ENCODE measurements at places on chromosomes 7 and 10.

DNA sequence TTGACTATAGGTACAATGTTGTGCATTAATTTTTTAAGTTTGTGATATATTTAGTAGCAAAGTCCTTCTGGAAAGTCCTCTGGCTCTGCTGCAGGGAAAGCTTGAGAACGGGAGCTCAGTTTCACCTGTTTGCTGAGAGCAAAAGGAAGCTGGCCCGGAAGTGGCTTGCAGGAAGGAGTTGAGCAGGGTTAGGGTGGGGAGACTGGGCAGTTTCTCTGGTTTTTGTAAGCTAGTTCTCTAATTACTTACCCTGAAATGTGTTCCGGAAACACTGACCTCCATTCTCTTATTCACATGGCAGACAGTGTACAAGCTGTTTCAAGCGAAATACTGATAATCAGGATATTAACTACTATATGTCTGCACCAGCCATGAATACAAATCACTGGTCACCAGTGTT, 22.3 kb downstream of the MAP3K8 start:
- no peak for DNase-seq

DNA sequence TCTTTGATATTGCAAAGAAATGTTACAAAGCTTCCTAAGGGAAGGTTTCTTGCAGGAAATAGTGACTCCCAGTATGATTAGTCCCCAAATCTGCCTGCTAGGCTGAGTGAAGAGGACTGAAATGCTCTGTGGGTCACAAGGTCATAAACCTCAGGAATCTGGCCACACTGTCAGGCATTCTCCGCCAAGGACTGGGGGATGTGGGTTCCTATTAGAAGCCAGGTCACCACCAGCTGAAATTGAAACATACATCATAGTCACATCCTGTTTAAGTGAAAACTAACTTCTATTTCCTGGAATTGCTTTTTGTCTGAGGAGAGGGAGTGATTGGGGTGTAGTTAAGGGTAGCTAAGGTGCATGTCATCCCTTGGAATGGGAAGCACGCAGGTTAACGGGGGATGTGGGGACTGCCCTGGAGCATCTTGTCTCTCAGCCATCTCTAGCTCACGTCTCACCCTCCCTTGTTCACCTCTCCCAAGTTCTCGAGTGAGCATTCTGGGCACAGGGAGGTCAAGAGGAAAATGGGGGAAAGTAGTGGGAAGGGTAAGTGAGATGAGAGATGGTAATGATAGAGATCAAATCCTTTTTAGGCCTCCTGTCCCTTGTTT, 12.0 kb upstream of the GSAP start:
- DNase-seq, result no peak

GRCh38 chr10:128734161-128734560, 607.9 kb upstream of the MKI67 start:
- DNase-seq, result no peak

DNA sequence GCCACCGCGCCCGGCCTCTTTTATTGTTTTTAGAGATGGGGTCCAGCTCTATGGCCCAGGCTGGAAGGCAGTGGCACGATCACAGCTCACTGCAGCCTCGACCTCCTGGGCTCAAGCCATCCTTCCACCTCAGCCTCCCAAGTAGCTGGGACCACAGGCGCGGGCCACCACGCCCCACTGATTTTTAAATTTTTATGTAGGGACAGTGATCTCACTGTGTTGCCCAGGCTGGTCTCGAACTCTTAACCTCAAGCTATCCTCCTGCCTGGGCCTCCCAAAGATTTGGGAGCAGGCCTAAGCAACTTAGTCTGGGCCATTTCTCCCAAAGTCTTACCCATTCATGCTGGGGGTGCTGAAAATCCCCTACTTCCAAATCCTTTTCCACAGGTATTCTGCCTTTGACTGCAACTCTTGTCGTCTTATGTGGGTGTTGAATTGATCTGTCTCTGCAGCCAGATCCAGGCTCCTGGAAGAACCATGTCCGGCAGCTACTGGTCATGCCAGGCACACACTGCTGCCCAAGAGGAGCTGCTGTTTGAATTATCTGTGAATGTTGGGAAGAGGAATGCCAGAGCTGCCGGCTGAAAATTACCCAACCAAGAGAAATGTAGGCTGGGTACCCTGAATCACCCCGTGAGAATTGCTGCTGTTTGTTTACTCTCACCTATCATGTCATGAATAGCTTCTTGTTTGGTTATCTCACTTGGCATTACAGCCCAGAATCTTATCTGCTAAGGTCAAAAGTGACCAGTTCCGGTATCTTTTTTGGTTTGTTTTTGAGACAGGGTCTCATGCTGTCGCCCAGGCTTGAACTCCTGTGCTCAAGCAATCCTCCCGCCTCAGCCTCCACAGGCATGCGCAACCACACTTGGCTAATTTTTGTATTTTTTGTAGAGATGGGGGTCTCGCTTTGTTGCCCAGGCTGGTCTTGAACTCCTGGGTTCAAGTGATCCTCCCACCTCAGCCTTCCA, 1.1 kb downstream of the ZDHHC4 start:
- DNase-seq, result no peak

DNA sequence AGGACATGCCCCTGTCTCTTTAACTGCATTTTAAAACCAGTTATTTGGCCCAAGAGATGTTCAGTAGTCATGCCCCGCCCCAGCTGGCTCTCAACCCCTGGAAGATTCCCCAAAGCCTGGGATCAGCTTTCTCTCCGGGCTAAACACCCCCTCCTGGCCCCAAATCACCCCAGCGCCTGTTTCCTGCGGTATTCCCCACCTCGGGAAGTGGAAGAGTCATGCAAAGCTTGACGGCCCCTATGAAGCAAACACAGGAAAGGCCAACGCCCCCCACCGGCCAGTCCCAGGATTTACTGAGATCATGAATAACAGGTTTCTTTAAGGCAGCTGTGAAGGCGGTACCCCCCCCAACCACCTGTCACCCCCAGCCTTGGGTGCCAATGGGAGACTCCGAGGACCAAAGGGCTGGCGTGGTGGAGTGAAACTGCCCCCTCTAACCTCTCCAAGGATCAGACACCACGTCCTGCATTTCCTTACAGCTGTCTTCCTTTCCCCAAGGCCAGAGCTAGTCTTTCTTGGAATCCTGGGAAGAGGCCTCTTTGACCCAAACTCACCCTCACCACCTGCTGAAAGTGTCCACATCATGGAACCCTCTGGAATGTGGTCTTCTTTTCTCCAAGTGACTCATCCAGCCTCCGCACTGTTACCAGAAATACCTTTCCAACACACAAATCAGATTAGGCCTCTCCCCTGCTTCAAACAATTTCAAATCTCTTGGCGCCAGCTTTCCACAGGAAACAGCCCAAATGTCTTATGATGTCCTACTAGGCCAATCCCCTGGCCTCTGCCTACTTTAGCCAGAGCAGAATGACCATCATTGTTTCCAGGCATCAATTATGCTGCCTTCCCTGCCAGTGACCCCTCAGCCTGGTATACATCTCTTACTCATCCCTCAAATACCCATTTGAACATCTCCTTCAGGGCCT, 301.5 kb downstream of the ZEB1 start:
- no peak for DNase-seq

DNA sequence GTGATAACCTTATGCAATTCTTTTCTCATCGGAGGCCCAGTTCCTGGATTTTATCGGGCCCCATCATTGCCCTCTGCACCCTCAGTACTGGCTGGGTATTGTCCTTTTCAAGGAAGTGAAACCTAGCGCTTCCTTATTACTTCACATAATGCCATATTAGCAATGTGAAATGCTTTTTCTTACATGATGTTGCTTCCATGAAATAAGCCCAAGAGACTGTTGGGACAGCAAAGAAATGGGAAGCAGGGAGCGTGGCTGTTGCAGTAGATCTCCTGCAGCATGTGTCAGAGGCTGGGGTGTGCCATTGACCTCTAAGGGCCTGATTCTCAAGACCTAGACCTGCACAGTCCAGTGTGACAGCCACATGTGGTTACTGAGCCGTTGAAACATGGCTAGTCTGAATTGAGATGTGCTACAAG, 8.1 kb downstream of the CHN2 start:
- no peak for DNase-seq

- DNase-seq, result no peak
Measured at GRCh38 chr10:67935223-67935622, 50.8 kb downstream of the SIRT1 start.

DNA sequence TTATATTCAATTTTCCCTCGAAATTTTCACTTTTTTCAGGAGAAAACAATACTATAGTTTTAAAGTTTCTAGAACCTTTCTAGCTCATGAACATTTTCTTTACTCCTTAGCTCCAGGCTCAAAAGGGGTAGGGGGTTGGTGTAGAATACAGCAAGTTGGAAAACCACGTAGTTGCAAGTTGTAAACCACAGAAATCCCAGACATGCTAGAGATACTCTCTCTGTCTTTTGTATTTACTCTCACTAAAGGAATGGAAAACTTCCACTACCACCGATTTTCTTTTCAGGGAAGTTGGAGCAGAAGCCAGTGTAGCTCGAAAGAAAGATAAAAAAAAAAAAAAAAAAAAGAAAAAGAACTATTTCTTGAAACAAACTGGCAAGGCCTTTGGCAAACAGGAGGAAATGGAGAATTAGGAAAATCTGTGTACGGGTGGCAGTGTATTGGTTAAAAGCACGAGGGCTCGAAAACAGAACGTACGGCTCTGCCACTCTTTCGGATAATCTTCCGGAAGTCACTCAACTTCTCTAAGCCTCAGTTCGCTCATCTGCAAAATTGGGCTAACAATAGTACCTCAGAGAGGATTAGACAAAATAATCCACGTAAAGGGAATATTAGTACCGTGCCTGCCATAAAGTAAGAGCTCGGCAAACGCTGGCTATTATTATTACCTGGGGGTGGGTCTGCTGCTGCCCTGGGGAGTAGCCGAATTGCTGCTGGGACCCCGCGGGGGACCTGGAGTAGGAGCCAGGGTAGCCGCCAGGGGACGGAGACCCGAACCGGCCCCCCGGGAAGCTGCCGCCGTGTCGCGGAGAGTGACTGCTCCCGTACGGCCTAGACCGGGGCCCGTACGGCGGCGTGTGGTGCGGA, 628 bp downstream of the MPLKIP start:
- no peak for DNase-seq

- DNase-seq, result no peak
Measured at GRCh38 chr10:65742906-65743305, 1182.9 kb upstream of the LRRTM3 start.

DNA sequence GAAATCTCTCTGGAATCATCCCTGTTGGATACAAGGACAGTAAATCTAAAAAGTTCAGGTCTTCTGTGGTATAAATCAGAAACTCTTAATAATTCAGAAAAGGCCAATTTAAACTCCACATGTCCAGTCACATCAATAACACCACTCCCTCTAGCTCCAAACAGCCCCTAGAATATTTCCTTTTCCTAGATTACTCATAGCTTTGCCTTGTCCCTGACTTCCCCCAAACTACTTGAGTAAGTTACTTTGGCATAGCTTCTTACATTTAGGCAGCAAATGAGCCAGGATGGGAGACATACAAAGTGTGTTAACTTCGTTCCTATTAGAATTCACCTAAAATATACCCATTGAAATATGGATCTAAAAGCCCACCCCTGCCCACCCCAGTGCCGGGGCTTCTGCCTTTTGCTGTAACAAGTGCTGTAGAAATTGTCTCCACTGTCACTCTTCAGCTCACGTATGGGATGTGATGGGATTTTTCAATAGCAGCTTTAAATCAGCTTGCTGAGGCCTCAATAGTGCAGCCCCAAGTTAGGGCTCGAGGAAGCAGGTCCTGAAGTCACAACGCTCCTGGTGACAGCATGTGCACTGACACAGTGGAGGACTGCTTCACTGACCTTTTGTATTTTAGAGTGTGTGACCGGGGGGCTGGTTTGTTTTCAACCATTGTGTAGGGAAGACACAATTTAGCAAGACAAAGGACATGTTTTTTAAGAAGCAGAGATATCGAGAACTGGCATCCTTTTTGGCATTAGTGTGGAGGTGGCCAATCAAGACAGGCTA, 218.2 kb upstream of the KMT2E start:
- no peak for DNase-seq

DNA sequence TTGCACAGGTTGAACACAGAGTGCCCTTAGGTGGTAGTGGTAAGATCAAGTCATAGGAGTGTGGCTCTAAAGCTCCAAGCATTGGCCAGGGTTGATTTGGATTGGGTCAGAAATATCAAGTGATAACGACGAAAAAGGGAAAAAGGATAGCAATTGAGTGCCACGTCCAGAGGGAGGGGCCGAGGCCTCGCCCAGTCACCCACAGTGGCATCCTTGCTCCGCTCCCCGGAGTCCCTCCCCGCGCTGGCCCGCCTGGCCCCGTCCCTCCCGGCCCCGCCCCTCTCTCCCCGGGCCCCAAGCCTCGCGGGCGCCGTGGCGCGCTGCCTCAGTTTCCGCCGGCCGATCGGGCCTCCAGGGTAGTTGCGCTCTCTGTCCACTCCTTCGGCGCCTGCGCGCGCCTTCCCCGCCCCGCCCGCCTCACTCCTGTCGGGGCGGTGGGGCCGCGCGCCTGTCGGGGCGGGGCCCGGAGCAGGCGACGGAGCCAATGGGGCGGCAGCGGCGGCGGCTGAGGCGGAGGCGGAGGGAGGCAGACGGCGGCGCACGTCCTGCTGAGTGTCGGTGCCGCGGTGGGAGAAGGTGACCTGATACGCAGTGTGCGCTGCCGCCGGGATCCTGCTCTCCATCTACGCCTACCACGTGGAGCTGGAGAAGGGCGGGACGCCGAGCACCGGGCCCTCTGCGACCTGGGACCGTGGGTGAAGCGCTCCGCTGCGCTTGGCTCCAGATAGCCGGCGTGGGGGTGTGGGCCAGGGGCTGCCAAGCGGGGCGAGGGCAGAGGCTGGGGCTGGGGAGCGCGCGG, 209.1 kb upstream of the ZNF722 start:
- DNase-seq, result no peak

DNA sequence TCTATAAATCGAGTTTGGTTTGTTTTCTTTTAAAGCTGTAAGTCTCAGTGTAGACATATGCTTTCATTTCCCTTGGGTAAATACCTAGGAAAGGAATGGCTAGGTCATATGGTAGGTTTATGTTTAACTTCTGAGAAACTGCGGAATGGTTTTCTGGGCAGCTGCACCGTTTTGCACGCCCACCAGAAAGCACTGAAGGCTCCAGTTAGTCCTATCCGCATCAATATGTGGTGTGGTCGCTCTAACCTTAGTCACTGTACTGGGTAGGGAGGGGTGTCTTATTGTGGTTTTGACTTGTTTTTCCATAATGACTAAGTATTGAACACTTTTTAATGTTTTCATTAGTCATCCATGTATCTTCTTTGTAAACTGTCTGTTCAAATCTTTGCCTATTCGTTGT, 279.5 kb upstream of the AKR1E2 start:
- no peak for DNase-seq

DNA sequence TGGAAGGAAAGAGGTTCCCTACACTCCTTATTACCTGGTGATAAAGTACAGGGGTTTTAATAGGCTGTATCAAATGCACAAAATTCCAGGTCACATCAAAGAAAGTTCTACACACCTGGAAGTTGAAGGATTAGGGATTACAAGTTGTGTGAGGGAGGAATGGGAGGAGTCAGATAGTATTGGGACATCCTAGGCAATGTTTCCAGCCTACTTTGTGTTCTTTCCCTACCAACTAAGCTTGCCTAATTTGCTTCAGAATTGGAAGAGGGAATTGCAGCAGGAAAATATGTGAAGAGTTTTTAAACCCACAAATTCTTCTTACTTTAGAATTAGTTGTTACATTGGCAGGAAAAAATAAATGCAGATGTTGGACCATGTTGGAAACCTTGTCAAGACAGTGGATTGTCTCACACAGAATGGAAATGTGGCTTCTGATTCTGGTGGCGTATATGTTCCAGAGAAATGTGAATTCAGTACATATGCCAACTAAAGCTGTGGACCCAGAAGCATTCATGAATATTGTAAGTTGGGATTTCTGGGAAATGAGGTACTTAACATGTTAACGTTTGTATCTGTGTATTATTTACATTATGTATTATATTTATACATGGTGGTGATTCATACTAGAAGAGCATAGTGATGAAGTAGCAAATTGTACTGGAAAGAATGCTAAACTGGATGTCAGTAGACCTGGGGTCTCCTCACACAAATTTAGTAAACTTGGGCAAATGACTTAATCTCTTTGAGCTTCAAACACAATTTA, at the start of gene LIPM:
Gene LIPM (plus strand): TSS at position 208 of the 763 bp plus-strand sequence. CDS start 167 bp downstream, at position 375.
- no peak for DNase-seq
